ENCODE measurements at places on chromosomes 16 and 17.

- DNase-seq, result no peak
Measured at GRCh38 chr17:80689129-80689619, 144.5 kb downstream of the RPTOR start.

- no peak for DNase-seq
Measured at GRCh38 chr17:72588561-72588960, 467.7 kb downstream of the SOX9 start.

GRCh38 chr17:82023447-82024241 is 539 bp downstream of the LRRC45 start:
- peak; percentile 25 for DNase-seq

DNA sequence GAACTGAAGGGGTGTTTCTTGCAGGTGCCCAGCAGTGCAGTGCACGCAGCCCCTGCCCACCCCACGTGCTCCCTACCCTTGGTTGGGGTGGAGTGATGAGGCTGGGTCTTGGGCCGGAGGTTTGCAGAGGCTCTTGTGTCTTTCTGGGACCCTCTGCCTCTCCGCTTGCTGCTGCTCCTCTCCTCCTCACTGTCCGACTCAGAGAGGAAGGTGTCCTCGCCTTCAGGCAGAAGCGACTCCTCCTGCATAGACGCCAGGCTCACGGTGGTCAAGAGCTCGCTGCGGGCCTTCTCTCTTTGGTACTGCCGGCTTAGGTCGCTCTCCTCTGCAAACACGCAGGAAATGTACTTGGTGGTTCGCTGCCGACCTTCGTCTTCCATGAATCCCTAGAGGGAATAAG is 42.9 kb downstream of the GTF3C1 start:
- no peak for DNase-seq
